ENCODE measurements at places on chromosomes 1 and 21.
A peak's percentile ranks its signal among the peaks of the same experiment; 100 is the strongest.

- no peak for DNase-seq
Measured at GRCh38 chr1:16393570-16394521, 26.8 kb downstream of the SZRD1 start.

DNA sequence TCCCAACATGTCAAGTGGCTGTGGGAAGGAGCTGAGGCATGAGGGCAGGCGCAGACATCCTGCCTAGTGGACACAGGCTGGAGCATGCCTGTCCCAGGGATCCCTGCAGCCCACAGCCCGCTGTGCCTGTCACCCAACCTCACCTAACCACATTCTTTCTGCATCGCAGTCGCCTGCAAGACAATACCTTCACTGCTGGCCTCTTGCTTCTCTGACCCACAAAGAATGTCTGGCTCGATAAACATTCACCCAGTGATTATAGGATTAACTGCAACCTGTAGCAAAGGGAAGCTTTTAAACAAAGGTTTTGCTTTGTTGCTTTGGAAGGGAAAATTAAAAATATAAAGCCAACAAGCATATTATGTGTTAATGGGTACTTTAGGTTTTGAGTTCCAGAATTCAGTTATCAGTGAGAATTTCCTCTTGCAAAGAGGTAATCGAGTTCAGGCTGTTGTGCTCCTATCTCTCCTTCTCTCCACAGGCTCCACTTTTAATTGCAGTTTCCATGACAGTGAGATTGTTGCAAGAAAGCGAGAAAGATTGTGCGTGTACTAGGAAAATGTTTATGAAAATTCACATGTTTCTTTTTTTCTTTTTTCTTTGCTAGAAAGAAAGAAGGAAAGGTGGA is 40.0 kb upstream of the ZNF648 start:
- no peak for DNase-seq

- DNase-seq: peak; percentile 41
Measured at GRCh38 chr21:44993321-44994046, 53.7 kb downstream of the SLX9 start.

DNA sequence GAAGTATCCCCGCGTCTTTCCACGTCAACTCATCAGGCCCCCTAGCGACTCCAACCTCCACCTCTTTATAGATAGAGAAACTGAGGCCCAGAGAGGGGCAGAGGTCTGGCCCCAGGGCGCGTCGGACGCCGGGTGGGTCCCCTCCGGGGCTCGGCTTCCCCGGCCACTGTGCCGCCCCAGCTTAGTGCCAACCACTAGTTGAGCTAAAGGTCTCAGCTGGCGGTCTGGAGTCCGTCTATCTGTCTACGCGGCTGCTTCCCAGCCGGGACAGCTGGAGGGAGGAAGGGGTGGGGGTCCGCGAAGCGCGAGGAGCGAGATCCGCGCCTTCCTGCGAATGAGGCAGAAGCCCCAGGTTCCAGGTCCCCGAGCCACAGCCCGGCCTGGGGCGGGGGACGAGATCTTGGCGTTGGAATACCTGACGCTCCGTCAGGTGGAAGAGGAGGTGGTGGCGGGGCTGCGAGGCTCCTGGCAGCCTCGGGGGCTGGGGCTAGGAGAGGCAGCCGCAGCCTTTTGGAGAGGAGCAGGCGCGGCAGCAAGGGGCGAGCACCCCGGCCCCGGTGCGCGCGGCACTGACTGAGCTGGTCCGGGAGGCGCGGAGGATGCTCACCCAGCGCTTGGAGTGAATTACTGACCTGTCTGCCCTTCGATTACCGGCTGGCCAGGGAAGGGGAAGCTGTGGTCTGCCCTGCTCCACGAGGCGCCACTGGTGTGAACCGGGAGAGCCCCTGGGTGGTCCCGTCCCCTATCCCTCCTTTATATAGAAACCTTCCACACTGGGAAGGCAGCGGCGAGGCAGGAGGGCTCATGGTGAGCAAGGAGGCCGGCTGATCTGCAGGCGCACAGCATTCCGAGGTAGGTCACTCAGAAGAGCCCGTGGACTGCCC is 937 bp downstream of the PODN start:
- DNase-seq: peak; percentile 41

GRCh38 chr1:93554883-93555872 is 107.3 kb downstream of the FNBP1L start:
- no peak for DNase-seq

- no peak for DNase-seq
Measured at GRCh38 chr1:109246141-109246551, 3.2 kb upstream of the CELSR2 start.

Data from left hindlimb (tissue), 1 donor.